ENCODE measurements at places on chromosomes 3 and 15. TPM values are rescaled to one million over a fixed set of nuclear protein-coding genes. Genes with fewer than 3 reads are reported as not detected.
A peak's percentile ranks its signal among the peaks of the same experiment; 100 is the strongest.

GRCh38 chr15:86164232-86164898, 84.7 kb downstream of the AGBL1 start:
- H3K27ac ChIP-seq = peak overlapping the region; percentile 7
- no peak for DNase-seq
- peaks cover 4% of the 10 kb centered on the region for H3K27me3 ChIP-seq
- H3K4me3 ChIP-seq = no peak overlapping the region
- H3K4me1 ChIP-seq = peaks cover 40% of the 10 kb centered on the region

DNA sequence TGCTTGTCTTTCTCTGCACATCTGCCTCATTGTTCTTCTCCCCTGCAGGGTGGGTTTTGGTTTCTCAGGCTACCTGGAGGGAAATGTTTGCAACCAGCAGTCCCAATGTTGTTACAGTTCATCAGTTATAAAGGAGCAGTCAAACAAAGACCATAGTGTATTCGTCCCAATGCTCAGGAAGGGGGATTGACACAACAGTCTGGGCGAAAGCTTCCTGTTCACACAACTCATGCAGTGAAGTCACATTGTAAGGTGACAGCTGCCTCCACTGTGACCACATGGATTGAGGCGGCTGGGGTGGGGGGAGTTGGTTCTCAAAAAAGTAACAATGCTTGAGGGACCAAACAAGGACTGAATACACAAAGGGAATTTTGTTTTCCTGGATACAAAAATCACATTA, 28.8 kb upstream of the TF start:
- no peak overlapping the region for H3K27ac ChIP-seq
- no peak overlapping the region for H3K4me3 ChIP-seq
- no peaks in the 10 kb centered on the region for H3K36me3 ChIP-seq
- H3K4me1 ChIP-seq = no peaks in the 10 kb centered on the region

DNA sequence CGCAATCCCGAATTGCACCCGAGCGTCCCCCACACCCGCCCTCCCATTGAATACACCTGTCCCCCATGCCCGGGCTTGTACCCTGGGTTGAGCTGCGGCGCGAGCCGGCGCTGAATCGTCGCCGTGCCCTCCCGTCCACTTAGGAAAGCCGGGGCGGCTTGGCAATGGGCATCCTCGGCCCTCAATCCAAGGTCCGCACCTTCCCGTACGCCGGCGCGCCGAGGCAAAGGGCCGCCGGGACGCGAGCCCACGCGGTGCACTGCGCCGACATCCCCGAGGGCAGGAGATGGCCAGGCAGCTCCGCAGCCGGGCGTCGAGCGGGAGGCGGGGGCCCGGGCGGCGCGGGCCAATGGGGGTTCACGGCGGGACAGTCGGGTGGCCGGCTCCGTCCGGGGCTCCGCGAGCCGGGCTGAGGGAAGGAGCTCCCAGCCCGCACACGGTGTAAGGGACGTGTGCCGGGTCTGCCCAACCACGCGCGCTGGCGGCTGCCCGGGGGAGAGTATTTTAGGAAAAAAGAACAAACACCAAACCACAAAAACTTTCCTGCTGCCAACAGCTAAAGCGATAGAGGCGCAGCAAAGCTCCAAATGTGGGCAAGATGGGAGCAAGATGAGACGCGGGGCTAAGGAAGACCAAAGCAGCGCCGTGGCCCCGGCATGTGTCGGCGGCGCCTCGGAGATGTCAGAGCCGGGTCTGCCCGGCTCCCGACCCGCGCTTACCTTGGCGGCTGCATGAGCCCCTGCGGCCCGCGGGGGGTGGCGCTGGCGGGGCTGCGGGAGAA, 621 bp downstream of the RGMA start:
- peak overlapping the region; percentile 79 for H3K4me3 ChIP-seq
- peaks cover 16% of the 10 kb centered on the region for H3K4me1 ChIP-seq
- DNase-seq = peak; percentile 63
- peaks cover 49% of the 10 kb centered on the region for H3K27me3 ChIP-seq

Gene HTR3E
- not detected for total RNA-seq

GRCh38 chr3:196753201-196753600, 13.5 kb downstream of the PAK2 start:
- peak overlapping the region; percentile 94 for H3K27ac ChIP-seq
- H3K4me1 ChIP-seq = peaks cover 23% of the 10 kb centered on the region
- DNase-seq = no peak

GRCh38 chr3:189685291-189685690, 54.1 kb downstream of the TP63 start:
- H3K36me3 ChIP-seq = no peaks in the 10 kb centered on the region
- peaks cover 45% of the 10 kb centered on the region for H3K4me1 ChIP-seq
- DNase-seq = no peak
- H3K27ac ChIP-seq = no peak overlapping the region
- H3K4me3 ChIP-seq = no peak overlapping the region

- no peak for DNase-seq
- H3K27me3 ChIP-seq = no peaks in the 10 kb centered on the region
- H3K4me1 ChIP-seq = peaks cover 2% of the 10 kb centered on the region
- no peak overlapping the region for H3K4me3 ChIP-seq
- H3K36me3 ChIP-seq = peaks cover 34% of the 10 kb centered on the region
Observed at GRCh38 chr3:13492048-13492447, 11.9 kb downstream of the HDAC11 start.

GRCh38 chr3:179606534-179607085, 2.0 kb downstream of the NDUFB5 start:
- H3K27me3 ChIP-seq = no peaks in the 10 kb centered on the region
- H3K4me1 ChIP-seq = peaks cover 16% of the 10 kb centered on the region
- H3K4me3 ChIP-seq = peak overlapping the region; percentile 32
- H3K36me3 ChIP-seq = peaks cover 10% of the 10 kb centered on the region
- DNase-seq = no peak

DNA sequence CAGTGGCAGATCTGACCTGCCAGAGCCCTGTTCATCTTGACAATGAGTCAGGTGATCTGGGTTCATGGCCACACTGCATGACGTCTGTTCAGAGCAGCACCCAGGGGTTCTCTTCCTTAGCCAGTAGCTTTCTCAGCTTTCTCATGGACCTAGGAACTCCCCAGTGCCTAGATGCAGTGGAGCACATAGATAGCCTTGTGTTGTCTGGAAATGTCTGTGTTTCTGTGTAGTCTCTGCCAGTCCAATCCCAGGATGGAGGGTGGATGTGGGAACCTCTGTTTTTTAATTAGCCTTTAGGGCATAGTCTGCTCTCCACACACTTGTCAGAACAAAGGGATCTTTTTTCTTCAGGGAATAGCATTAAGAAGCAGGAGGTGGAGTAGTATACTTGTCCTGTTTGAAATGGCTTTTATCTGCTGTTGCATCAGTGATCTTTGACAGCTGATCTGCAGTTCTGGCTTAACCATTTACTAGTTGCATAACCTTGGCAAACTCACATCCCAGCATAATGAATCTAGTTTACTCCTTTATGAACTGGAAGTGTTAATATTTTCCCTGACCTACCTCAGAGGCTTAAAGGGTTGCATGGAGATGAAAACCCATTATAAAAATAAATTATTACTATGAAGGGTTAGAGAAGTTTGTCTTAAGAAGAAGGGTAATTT, 16.1 kb upstream of the CACNA1D start:
- peaks cover 5% of the 10 kb centered on the region for H3K4me1 ChIP-seq
- no peak for DNase-seq
- no peak overlapping the region for H3K4me3 ChIP-seq
- peaks cover 6% of the 10 kb centered on the region for H3K27me3 ChIP-seq

GRCh38 chr3:38002291-38002876, 11.8 kb downstream of the VILL start:
- H3K4me1 ChIP-seq = peaks cover 15% of the 10 kb centered on the region
- no peak overlapping the region for H3K27ac ChIP-seq
- H3K4me3 ChIP-seq = no peak overlapping the region
- H3K36me3 ChIP-seq = peaks cover 5% of the 10 kb centered on the region

Gene A4GNT
- not detected for total RNA-seq

- H3K4me3 ChIP-seq = no peak overlapping the region
- DNase-seq = no peak
- H3K4me1 ChIP-seq = peaks cover 3% of the 10 kb centered on the region
- no peaks in the 10 kb centered on the region for H3K27me3 ChIP-seq
Observed at GRCh38 chr3:124685481-124685880, 44.8 kb upstream of the UMPS start.

DNA sequence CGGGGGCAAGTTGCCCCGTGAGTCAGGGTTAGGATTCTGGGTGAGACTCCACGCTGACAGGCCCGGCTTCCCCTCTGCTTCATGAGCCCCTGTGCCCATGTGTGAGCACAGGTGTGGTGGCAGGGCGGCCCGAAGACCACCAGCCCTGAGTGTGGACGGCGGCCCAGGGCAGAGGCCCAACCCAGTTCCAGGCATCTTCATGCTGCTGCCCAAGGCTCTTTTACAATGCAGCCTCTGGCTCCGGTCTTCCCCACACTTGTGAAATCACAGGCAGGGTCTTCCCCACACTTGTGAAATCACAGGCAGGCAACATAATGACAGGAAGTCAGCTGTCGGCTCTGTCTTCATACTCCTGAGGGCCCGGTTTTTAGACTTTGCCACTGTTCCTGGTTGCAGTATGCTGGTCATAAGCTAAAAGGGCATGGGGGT, 78.8 kb downstream of the AAGAB start:
- DNase-seq = no peak
- H3K27ac ChIP-seq = peak overlapping the region; percentile 74
- no peak overlapping the region for H3K4me3 ChIP-seq
- peaks cover 41% of the 10 kb centered on the region for H3K36me3 ChIP-seq
- peaks cover 42% of the 10 kb centered on the region for H3K4me1 ChIP-seq
- no peaks in the 10 kb centered on the region for H3K27me3 ChIP-seq

DNA sequence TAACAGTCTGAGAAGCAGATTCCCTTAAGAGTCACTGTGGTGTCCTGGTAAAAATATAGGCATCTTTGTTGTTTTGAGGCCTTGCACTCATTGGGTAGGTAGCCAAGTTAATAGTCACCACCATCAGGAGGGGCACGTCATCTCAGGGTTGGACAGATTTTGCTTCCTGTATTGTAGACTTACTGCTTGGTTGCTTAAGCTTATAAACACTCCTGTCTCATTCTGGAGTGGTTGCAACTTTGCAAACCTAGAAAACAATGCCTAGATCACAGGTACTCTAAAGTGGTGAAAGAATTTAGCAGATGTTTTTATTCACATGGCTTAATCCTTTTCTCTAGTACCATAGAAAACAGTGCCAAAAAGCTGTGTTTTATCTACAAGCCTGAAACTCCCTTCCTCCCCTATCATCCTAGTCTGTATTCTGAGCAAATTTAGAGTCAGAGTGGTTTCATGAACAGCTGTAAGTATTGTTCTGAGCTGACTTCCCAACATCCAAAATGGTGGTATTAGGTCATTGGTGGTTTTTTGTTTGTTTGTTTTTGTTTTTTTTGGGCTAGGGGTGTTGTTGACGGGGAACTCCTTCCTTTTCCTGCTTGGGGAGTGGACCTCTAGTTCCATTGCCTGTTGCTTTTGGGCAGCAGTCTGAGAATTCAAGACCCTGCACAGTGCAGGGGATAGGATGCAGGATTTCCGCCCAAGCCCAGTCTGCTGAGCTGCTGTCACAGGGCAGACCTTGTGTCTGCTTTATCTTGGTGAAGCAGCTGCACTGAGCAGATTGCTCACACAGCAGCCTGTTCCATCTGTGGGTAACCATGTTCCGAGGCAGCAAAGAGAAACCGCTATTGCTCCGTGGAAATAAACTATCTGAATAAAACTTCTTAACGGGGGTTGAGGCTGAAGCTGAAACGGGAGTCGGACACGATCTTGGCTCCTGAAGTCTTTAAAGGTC, 202.0 kb downstream of the AKAP13 start:
- peaks cover 27% of the 10 kb centered on the region for H3K36me3 ChIP-seq
- peak overlapping the region; percentile 29 for H3K4me3 ChIP-seq
- DNase-seq = no peak
- H3K27me3 ChIP-seq = no peaks in the 10 kb centered on the region

Gene SETMAR
- 37.2 TPM for total RNA-seq

- H3K36me3 ChIP-seq = no peaks in the 10 kb centered on the region
- peaks cover under 1% of the 10 kb centered on the region for H3K27me3 ChIP-seq
- H3K4me1 ChIP-seq = peaks cover 3% of the 10 kb centered on the region
- no peak overlapping the region for H3K27ac ChIP-seq
- no peak overlapping the region for H3K4me3 ChIP-seq
Observed at GRCh38 chr3:3305084-3305483, 125.6 kb upstream of the CRBN start.

Gene BNC1
- 54.0 TPM for total RNA-seq

Data from mesothelial cell of epicardium (in vitro differentiated cells).